Stimulated activated effector memory CD8-positive, alpha-beta T cell treated with anti-CD3 and anti-CD28 coated beads, Interleukin-12 subunit alpha, Interleukin-12 subunit beta, amount 100 ng/mL, for 72 hours (primary cell): ENCODE measurements at places on chromosomes 13 and 19.

DNA sequence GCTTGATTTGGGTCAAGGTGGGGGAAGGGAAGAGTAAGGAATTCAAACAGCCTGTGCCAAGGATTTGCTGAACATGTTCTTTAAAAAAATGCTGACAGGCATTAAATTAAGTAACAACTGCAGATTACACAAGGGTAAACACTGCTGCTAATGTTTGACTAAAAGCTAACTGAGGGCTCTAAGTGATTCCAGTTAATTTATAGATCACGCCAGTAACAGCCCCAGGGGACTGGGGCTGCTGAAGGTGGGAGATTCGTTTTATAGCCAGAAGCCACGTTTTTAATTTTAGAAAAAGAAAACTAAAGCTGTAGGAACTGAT lies 321.7 kb downstream of the DLEU7 start:
- no peak for DNase-seq

- DNase-seq = no peak
Observed at GRCh38 chr13:61136093-61136492, 279.6 kb downstream of the PCDH20 start.

- DNase-seq = no peak
Observed at GRCh38 chr19:46620716-46621115, 4.2 kb downstream of the PTGIR start.

DNA sequence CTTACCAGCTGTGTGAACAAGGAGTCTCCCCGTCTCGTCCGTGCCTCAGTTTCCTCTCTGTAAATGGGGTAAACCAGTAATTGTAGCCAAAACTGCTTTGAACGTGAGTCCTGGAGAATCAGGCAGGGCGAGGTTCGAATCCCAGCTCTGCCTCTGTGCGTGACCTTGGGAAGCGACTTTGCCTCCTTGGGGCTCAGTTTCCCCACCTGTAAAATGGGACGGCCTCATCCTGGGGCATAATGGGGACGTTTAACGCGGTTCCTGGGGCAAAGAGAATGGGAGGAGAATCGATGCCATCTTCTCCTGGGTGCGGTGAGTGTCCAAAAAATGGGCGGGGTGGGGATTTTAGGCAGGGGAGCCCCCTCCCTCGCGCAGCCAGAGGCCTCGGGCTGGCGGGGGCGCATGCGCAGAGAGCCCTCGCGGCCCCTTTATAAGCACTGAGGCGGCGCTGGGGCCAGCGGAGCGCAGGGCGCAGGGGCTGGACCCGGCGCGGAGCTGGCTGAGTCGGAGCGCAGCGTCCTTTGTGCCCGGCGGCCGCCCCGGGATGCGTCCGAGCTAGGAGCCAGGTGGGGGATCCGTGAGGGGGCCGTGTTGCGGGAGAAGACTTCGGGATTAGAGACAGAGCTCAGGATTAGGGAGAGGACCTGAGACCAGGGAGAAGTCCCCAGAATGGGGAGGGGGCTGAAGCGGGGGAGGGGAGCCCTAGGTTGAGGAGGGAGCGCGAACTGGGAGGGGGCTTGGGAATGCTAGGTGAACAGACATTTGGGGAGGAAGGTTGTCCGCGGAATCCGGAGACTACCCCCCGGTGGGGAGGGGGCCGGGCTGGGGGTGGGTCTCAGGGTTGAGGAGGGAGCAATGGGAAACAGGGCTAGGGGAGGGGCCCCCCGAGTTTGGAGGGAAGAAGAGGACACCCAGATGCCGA lies at the start of gene NCAN:
TSS of gene NCAN (plus strand) at position 460 of the 922 bp plus-strand sequence. CDS start 4,996 bp downstream, outside the sequence.
- DNase-seq = no peak

GRCh38 chr13:95643936-95644598 lies 439 bp downstream of the DZIP1 start:
- DNase-seq = peak; percentile 55

GRCh38 chr13:41547251-41548000 lies 90.1 kb downstream of the RGCC start:
- DNase-seq = no peak

- no peak for DNase-seq
Observed at GRCh38 chr13:37001921-37002250, 1.3 kb downstream of the EXOSC8 start.

- no peak for DNase-seq
Observed at GRCh38 chr13:35712907-35713761, 236.6 kb upstream of the MAB21L1 start.

GRCh38 chr19:1220976-1221903 lies 15.7 kb downstream of the STK11 start:
- no peak for DNase-seq

GRCh38 chr19:51158474-51159129 lies 16.5 kb downstream of the SIGLEC7 start:
- DNase-seq = peak; percentile 89

GRCh38 chr19:55432241-55432959 lies 10.7 kb downstream of the SHISA7 start:
- no peak for DNase-seq

GRCh38 chr19:51821921-51822320 lies 27.0 kb downstream of the FPR3 start:
- no peak for DNase-seq

DNA sequence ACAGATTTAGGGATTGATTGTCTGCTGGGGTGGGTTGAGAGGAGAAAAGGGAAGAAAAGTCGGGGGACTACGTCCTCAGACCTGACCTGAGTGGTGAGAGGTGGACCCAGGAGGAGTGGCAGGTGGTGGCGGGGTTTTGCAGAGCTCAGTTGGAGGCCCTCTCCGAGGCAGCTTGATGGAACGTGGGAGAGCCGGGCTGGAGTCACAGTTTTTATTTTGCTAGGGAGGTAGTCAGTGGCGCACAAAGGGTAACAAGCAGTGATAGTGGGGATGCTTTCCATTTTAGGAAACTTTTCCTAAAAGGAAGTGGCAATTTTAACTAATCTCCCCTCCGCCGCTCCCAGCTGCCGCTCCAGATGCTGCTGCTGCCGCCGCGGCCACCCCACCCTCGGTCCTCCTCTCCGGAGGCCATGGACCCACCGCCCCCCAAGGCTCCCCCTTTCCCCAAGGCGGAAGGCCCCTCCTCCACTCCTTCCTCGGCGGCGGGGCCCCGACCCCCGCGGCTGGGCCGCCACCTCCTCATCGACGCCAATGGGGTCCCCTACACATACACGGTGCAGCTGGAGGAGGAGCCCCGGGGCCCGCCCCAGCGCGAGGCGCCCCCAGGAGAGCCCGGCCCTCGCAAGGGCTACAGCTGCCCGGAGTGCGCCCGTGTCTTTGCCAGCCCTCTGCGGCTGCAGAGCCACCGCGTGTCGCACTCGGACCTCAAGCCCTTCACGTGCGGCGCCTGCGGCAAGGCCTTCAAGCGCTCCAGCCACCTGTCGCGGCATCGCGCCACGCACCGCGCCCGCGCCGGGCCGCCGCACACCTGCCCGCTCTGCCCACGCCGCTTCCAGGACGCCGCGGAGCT lies 1.1 kb upstream of the ZNF581 start:
- DNase-seq = no peak

GRCh38 chr13:40608308-40608707 lies 58.1 kb downstream of the FOXO1 start:
- DNase-seq = no peak

- DNase-seq = no peak
Observed at GRCh38 chr13:110185696-110186095, 121.3 kb downstream of the COL4A1 start.

GRCh38 chr13:76822698-76823267 lies 63.4 kb downstream of the KCTD12 start:
- no peak for DNase-seq

DNA sequence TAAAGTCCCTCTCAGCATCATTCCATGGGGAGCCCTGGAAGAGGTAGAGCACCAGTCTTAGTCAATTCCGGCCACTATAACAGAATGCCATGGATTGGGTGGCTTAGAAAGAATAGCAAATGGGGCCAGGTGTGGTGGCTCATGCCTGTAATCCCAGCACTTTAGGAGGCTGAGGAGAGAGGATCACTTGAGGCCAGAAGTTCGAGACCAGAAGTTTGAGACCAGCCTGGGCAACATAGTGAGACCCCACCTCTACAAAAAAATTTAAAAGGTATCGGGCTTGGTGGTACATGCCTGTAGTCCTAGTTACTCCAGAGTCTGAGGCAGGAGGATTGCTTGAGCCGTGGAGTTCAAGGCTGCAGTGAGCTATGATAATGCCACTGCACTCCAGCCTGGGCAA lies 25.0 kb upstream of the SIN3B start:
- no peak for DNase-seq

GRCh38 chr19:40507892-40508291 lies 41.1 kb downstream of the SPTBN4 start:
- no peak for DNase-seq

DNA sequence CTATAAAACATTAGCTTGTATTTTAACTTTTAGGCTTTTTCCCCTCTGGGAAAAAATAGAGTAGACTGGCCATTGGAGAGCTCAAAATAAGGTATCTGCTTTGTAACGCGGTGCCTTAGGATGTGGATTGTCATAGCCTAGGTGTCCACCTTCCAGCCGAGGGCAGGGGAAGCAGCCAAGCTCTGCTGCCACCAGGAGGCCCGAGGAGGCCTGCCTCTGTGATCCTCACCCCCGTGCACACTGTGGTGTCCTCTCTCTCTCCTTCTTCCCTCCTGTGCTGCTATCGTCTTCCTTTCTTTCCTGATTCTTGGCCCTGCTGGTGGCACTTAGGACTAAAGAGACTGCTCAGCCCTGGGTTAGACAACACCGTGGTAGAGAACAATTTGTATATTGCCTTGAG lies 11.3 kb downstream of the HNRNPM start:
- DNase-seq = no peak

DNA sequence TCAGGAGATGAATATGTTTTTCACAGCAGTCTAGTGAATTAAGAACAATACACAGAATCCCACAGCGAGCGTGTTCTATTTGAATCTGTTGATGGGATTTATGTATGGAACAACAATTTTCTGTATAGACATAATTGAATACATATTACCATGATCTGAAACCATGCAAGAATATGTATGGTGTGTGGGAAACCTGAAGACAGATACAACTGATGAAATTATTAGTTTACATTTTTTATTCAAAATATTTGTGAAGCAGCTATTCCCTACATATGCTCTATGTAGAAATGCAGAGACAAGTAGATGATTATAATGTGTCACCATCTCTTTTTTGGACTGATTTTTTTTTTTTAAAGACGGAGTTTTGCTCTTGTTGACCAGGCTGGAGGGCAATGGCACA lies 91.8 kb downstream of the DNAJC15 start:
- no peak for DNase-seq
